ENCODE measurements at places on chromosomes 4 and X.

DNA sequence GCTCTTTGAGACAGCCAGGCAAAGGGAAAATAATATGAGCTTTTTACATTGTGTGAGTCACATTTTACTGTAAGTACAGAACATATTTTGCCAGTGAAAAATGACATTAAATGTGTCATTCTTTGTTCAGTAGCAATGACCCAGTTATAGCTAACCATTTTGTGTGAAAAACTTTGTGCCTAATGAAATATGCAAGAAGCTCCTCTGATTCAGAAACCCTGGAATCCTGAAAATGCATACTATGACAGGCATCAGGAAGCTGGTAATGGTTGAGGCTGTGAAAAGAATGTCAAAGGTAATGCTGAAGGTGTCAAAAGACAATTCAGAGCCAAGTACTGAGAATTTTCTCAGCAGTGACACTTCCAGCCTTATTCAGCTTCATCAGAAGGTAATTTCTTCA lies 549.5 kb upstream of the SMIM31 start:
- DNase-seq: no peak

DNA sequence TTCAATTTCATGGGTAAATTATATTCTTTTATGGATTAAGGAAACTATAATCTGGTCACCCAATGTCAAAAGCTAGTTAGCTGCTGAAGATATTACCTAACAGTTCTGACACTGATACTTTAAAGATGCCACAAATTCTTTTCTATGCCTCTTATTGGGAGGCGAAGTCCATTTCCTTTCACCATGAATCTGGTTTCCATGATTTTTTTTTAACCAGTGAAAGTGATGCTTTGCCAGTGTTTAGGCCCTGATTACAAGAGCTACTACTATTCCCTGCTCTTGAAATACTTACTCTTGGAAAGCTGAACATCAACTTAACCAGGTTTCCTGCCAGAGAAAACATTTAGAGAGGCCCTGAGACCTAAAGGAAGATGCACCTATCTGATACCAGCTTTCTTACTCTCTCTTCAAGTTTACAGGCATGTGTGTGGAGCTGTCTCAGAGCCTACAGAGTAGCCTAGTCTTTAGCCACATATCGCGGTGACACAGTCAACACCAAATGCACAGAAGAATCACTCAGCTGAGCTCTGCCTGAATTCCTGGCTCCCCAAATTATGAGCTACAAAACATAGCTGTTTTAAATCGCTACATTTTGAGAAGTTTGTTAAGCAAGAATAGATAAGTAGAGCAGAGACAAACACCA lies 1280.8 kb downstream of the PCDH7 start:
- DNase-seq: no peak

DNA sequence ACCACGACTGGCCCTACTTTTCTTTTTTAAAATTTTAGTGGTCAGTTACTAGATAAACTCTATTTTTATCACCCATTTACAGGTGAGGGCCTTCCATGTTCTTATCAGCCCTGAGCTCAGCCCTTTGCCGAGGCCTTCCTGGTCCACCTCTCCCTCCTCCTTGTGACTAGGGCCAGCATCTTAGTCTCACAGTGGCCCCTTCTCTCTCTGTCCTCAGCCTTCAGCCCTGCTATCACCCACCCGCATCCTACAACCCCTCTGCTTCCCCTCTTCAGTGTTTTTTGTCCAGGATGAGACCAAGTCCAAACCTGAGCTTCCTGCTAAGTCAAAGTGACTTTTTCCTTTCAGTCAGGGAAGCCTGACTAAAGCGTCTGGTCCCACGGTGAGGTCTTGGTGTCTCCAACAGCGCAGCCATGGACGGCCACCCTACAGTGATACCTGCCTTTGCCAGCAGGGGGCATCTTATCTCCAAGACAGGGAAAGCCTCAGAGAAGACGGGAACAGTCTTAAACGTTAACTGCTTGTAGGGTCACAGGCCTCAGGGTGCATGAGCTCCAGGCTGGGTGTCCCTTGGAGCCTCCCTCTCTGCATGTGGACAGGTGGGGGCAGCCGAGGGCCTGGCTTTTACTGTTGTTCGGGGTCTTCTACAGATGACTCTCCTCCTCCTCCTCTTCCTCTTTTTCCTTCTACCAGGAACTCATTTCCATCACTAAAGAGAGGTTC lies 11.7 kb upstream of the GAGE10 start:
- DNase-seq: peak; percentile 50

DNA sequence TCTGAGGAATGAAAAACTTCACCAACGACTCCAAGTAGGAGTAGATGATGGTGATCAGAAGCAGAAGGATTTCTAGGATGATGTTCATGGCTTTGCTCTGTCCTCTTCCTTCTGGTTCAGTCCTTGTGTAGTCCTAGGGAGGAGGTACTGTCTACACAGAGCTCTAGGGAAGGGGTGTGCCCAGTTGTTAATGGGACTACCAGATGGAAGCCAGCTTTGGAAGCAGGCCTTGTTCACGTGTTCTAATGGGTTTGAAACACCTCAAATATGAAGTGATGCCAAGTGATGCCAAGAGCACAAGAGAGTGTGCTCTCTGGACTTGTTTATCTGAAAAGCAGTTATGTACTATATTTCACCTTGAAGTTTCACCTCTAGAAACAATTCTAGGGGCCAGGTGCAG lies at the start of gene HSD17B13:
HSD17B13 (minus strand) TSS at position 129 of the 400 bp plus-strand sequence; CDS start at position 88, 41 bp downstream.
- no peak for DNase-seq

GRCh38 chr4:167893531-167893930 lies 198.8 kb upstream of the ANXA10 start:
- DNase-seq: no peak

DNA sequence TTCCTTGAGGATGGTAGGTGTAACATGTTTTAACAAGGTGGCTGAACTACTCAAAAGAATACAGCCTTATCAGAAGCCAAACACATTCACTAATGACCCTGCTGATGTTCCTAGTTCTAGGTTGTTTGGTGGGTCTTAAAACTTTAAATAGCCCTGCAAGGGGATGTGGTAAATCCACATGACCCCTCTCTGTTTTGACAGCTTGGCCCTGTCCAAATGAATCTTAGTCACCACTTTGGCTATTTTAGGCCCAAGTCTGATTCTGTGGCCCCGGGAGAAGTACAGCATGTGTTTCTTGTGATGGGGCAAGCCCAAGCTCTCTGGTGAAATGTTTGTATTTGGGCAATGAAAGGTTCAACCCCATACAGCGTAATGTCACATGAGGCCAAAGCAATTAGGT lies 54.5 kb upstream of the GPR34 start:
- no peak for DNase-seq

- DNase-seq: no peak
Measured at GRCh38 chrX:48960291-48960690, 2.9 kb upstream of the OTUD5 start.

- DNase-seq: no peak
Measured at GRCh38 chr4:163638909-163639308, 144.4 kb downstream of the TMA16 start.

- no peak for DNase-seq
Measured at GRCh38 chr4:141659539-141659938, 23.2 kb downstream of the IL15 start.

GRCh38 chr4:73378887-73379286 lies 25.2 kb upstream of the ALB start:
- DNase-seq: no peak

GRCh38 chrX:20521222-20521621 lies 254.5 kb upstream of the RPS6KA3 start:
- DNase-seq: no peak

GRCh38 chr4:121726642-121727268 lies 30.0 kb upstream of the ANXA5 start:
- DNase-seq: no peak

- no peak for DNase-seq
Measured at GRCh38 chr4:22676063-22676462, 16.7 kb upstream of the GBA3 start.

GRCh38 chr4:129377131-129377845 lies 281.3 kb downstream of the C4orf33 start:
- DNase-seq: no peak

GRCh38 chr4:78711676-78712075 lies 64.5 kb upstream of the BMP2K start:
- no peak for DNase-seq

- no peak for DNase-seq
Measured at GRCh38 chrX:137040113-137040794, 6.5 kb upstream of the GPR101 start.

GRCh38 chr4:76984788-76985211 lies 35.2 kb downstream of the SEPTIN11 start:
- DNase-seq: no peak

DNA sequence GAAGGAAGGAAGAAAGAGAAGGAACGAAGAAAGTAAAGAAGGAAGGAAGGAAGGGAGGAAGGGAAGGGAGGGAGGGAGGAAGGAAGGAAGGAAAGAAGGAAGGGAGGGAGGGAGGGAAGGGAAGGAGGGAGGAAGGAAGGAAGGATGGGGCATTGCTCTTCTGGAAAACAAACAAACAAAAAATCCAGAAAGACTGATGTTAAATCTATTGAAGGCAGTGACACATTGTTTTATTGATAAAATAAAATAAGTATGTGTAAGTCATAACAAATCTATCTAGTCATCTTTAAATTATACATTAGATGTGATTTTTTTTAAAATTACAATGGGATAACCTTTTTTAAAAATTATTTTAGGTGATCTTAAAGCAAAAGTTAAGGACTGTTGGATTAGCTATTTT lies 1245.5 kb downstream of the STIM2 start:
- no peak for DNase-seq

DNA sequence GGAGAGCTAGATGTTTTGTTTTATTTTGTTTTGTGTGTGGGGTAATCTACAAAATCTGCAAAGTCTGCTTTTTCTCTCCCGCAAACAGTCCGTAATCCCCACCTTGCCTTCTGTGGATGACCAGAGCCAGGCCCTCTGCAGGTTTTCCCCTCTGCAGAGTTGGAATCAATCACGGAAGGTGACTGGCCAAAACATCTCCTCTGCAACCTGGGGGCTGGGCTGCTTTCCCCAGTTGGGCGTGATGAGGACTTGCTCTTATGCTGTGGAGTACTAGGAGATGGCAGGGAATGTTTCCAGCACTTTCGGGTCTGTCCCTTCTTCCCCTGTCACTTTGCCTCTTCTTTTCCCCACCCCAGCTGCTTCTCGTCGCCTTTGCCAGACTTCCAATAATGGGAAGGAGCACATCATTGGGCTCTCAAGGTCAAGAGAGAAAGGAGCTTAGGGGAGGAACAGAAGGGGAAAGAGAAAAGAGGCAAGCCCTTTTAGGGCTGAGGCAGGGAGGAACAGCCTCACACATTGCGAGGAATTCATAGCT lies 1.1 kb downstream of the TMEM35A start:
- DNase-seq: no peak

DNA sequence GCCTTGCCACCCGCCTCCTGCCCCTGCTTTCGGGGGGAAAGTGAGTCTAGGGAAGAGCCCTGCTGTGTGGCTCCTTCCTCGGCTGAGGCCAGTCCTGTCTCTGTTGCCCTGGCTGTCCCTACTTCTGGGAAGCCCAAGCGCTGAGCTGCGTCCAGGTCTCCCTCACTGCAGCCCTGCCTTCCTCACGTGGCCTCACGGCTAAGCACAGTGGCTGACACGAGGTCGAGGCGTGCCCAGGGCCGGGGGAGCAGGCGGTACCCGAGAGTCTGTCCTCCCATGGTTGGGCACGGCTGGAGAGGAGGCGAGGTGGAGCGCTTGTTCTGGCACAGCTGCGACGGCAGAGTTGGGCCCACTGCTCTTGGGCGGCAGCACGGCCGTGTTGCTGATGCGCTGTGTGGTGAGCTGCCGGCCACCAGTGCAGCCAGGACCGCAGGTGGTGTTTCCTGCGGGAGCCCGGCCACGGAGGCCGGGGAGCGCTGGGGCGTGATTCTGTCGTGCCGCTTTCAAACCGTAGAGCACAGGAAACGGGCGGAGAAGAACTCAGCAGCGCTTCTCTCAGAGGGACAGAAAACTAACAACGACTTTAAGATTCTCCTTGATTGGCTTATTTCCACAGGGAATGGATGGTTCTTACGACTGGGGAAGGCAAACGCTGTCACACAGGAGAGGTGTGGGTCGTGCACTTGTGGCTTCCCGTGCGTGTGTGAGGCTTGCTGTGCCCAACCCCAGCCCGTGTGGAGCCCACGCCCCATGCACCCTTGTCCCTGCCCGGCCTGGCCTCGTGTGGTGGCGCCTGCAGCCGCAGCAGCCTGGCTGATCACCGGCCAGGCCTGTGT lies 21.3 kb downstream of the MAEA start:
- no peak for DNase-seq

GRCh38 chr4:128608006-128608405 lies 201.5 kb upstream of the JADE1 start:
- DNase-seq: no peak

DNA sequence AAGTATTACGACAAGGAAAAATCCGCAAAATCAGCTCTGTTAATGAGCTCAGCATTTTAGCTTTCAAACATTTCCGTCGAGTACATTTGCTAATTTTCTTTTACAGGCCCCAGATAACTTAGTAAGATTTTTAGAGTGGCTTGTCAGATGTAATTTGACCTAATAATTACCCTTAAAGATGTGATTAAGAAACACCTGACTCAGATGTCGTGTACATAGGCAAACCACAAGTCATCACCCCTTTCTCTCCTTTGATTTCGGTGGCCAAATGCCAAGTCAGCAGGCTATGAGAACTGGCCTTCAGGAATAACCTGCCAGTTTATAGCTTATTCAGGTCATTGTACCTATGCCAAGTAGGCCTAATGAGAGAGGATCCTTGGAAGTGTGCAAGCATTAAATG lies 369.6 kb downstream of the PCDH7 start:
- DNase-seq: no peak

DNA sequence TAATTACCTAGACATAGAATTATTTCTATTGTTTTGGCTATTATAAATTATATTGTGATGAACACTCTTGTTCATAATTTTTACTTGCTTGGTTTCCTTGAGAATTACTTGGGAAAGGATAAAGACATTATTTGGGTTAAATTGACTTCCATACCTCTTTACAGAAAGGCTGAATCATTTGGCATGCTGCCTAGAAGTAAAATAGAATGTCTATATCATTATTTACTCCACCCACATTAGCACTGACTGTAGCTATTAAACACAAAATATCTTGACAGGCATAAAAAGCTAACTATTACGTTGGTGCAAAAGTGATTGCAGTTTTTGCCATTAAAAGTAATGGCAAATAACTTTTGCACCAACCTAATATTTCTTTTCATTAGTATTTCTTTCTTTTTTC lies 29.7 kb upstream of the ADH6 start:
- no peak for DNase-seq

DNA sequence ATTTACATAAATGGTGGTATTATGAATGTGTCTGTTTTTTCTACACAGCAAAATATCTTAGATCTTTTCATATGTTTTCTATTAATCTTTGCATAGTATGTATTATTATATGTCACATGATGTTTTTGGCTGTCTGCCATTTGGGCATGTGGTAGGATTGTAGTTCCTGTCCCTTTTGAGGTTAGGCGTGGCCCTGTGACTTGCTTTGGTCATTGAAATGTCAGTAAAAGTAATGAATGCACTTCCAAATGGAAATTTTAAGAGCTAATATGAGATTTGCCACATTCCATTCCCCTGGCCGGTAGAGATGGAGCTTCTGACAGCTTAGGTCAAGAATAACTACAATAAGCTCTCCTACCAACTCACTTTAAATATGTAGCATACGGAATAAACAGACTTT lies 45.1 kb downstream of the JADE3 start:
- no peak for DNase-seq

DNA sequence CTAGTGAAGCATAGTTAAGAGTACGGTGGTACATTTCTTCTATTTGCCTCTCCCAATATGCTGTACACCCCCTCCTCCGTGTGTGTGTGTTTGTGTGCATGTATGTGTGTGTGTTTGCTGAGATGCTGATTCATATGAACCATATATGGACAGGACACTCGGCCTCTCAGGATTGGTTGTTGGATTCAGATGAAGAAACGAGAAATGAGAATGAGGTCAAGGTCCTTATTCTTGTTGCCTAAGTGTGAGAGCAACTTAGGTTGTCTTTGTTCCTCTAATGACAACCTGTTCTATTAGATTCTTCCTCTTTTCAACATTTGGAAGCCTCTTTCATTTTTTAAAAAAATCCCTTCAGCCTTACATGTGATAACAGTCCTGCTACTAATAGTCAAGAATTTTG lies 1387.6 kb downstream of the STIM2 start:
- DNase-seq: no peak
